CD4-positive, alpha-beta T cell treated with Interferon alpha-2 for 1 hour (primary cell): ENCODE measurements at places on chromosomes 12 and 14.

GRCh38 chr14:65159281-65160062 lies 57.2 kb upstream of the MAX start:
- DNase-seq, result no peak

DNA sequence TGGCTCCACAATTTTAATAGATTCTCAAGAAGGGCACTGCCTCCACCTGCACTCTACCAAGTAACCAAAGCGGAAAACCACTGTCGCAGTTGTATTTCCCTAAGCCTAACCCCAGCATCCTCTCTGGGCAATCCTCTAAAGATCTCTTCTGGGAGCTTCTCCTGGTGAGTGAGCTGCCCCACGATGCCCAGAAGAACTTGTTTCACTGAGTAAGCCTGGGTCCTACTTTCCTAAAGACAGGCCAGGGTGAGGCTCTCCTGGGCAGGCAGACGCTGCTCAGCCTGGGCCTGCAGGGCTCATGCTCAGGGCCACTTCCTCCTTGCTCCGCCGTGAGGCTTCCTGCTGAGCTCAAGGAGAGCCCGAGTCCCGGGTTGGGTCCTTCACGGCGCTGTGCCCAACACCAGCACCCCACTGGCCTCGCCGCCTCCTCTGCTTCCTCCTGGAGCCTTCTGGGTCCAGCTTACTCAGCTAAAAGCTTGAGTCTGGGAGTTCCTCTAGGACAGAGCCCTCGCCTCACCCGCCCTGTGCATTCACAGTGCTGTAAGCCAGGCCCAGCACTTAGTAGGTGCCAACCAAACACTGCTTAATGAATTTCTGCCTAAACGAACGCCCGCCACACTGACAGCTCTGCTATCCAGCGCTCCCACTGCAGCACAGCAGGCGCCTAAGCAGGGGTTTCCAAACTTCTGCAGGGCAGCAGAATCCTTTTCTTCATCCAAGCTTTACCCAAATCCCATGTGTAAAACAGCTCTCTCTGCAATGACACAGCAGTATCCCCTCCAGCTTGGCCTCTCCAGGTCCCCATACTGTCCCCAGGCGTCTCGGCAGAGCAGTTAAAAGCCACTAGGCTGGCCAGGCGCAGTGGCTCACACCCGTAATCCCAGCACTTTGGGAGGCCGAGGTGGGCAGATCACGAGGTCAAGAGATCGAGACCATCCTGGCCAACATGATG lies 5.7 kb downstream of the RAB35 start:
- DNase-seq, result peak; percentile 70

DNA sequence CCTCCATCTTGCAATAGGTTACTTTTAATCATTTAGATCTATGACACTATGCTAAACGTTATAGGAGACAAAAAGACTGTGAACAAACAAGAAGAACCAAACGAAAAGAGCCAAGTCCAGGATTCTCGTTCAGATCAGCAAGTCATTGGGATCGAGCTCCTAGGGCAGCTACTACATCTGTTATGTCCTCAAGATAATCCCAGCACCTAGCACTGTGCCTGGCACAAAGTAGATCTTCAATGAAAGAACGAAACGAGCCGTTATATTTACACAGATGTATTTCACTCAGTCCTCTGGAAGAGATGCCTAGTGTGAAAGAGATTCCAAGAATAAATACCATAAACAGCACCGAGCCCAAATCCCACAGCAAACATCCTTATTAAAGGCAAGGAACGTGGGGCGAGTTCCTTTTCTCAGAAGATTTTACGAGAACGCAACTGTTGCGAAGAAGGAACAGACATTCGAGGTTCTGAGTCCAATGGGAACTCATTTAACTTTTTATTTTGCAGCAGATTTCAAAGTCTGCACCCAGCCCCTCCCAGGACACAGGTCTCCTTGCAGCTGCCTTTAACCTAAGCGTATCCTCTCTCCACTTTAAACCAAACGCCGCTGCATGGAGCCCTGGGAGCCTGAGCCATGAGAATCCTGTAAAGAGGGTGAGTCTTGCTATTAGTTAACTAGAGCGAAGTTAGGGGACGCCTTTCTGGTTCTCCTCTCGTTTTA lies 544 bp upstream of the TDP1 start:
- no peak for DNase-seq

DNA sequence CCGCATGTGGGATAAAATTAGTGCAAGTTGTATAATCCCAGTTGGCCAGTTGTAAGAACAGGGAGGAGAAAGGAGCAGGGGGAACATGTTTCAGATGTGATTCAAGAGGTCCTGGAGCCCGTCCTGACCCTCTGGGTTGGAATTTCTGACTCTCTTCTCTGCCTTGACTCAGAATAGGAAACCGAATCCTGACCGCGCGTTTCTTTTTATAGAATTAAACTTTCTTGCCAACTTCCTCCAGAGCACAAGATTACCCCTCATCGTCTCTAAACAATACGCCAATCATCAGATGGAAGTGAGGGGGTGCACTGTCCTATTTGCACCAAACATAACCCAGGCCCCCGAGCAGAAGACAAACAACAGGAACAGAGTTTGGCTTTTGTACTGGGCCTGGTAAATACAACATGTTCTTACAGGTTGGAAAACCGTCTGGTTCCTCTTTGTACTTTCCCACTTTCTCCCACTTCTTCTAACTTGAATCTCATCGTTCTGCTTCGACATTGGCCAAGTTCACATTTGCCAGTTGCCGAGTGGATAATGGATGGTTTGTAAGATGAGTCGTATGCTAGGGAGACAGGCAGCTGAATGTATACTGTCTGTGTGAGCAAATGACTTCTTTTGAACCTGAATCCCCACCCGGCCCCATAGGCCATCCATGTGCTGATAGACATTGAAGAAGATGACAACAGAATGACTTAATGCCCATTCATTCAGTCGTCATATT lies 42.6 kb upstream of the MED13L start:
- DNase-seq, result no peak

DNA sequence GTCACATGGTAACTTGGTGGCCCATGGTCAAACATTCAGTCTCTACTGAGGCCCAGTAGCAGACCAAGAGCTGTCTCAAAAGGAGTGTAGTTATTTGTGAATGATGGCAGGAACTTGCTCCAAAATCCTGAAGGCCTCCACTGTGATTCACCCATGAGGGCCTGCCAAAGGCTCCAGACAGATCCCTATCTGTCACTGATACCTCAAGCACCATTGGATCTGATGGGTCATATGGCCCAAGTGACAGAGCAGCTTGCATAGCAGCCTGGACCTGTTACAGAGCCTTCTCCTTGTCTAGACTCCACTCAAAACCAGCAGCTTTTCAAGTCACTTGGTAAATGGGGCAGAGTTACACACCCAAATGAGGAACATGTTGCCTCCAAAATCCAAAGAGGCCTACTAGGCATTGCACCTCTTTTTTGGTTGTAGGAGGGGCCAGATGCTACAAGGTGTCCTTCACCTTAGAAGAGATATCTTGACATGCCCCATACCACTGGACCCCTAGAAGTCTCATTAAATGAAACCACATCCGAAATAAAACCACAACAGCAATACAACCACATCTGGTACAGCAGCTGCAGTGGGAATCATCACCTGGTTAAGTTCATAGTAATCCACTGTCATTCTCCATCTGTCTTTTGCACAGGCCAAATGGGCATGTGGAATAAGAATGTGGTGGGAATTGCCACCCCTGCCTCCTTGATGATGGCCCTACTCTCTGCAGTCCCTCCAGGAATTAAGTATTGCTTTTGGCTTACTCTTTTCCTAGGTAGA lies 150.4 kb upstream of the MAX start:
- DNase-seq, result no peak

DNA sequence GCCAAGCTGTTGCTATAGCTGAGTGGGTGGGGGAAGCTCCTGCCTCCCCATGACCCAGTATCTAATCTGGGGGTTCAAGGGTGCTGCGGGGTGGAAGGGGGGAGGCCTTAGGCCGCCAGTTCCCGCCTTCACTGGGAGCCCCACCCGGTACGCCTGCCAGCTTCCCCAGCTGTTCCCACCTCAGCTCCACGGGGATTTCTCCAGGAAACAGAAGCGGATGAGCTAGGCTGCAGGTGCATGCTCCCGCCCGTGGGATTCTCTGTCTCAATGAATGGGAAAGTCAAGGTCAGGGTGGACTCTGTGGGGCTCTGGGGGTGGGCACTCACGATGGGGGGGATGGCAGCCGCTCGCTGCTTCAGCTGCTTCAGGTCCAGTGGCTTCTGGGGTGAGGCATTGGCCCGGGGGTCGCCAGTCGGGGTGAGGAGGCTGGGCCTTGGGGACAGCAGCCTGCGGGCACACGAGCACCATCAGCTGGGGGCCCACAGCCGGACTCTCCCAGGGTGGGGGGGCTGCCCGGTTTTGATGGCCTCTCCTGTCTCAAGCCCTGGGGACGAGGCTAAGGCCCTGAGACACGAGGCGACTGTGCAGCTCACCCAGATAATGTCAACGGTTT lies 68.6 kb downstream of the RFLNA start:
- DNase-seq, result no peak

- DNase-seq, result no peak
Measured at GRCh38 chr14:83746336-83746735, 1783.6 kb upstream of the FLRT2 start.

- no peak for DNase-seq
Measured at GRCh38 chr12:22307811-22308210, 26.7 kb downstream of the ST8SIA1 start.

GRCh38 chr12:70598467-70599193 lies 38.6 kb downstream of the PTPRB start:
- DNase-seq, result no peak

GRCh38 chr14:79293482-79294177 lies 917.7 kb downstream of the DIO2 start:
- DNase-seq, result no peak

GRCh38 chr12:693934-694533 lies 30.8 kb upstream of the NINJ2 start:
- DNase-seq, result no peak

GRCh38 chr12:132094269-132094891 lies 49.7 kb downstream of the DDX51 start:
- no peak for DNase-seq

DNA sequence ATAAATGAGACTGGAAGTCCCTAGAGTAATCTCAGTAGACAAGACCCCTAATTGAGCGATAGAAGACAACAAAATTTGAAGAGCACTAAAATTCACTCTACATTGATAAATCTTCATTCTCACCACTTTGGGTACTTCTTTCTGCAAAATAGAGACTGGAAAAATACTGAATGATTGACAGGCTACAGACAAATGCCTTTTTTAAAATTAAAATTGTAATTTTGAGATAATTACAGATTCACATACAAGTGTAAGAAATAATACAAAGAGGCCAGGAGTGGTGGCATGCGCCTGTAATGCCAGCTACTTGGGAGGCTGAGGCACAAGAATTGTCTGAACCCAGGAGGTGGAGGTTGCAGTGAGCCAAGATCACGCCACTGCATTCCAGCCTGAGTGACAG lies 4.5 kb upstream of the CORO1C start:
- DNase-seq, result no peak

DNA sequence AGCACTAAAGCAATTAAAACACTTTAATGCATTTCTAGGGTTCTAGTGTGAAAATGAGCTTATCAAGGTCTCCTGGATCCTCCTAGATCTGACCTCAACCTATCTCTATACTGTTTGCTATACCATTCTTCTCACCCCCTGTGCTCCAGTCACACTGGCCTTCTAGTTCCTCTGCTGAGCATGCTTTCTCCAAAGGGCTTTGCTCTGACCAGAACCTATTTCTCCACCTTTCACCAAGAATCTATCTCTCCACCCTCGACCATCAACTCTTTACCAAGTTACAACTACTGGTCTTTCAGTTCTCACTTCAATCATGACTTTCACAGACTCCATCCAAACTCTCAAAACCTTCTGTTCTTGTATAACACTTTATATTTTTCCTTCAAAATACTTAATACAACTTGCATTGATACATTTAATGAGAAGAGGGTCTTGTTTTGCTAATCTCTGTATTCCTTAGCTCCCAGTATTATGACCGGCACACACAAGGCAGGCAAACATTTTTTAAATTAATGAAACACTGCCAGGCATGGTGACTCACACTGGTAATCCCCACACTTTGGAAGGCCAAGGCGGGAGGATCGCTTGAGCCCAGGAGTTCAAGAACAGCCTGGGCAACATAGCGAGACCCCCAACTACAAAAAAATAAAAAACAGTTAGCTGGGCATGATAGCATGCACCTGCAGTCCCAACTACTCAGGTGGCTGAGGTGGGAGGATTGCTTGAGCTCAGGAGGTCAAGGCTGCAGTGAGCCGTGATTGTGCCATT lies 22.8 kb downstream of the PPP1R12A start:
- no peak for DNase-seq

DNA sequence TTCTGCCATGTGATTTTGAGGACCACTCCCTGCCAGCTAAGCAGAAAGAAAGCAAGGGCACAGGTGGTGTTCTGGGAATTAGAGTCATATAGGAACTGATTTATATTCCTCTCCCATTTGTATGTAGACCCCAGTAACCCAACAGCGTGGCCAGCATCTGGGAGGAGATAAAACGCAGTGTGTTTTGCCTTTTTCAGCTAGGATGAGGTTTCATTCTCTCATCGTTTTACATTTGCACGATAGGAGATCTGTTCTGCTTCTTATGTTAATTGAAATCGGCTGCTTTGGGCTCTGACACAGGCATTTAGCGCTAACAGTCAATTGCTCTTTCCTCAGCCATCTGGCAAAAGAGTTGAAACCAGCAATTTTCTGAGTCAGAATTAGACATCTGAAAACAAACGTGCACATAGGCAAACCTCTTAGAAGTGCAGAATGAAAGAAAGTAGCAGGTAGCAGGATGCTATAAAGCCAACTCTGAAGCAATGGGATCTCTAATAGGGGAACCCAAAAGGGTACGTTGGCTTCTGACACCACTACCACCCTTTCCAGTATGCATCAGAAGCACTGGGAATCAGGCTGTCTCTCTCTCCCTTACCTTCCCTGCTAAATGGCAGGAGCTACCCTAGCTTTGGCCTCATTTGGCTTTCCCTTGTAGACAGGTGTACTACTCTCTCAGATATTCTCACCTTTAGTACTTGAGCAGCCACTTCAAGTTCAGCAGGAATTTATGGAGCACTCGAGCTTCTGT lies 219.1 kb downstream of the PHLDA1 start:
- DNase-seq, result no peak

DNA sequence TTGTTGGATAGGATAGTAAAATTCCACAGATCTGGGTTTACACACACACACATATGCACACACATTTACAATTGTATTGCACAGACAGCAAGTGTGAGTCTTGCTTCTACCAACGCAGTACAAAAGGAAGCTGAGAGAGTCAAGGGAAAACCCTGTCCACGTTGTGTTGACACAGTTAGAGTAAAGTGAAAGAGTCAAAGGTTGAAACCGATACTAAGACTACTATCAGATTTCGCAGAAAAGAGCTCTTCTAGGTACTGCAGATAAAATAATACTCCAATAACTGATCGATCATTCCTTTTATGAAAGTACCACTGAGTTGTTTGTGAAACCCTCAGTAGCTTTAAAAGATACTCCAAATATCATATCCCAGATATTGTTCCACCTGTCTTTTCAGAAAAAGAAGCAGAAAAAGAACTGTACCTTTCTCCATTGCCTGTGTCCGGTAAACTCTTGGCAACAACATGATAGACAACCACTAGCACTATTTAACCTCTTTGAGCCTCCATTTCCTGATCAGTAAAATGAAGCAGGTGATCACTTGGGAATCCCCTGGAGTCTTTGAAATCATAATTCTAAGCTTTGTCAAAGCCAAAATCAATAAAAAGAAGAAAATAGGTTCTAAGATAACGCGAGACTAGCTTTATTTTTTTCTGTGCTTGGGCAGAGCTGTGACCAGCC lies 224.6 kb upstream of the FOXN3 start:
- peak; percentile 84 for DNase-seq
